H4 (cell line): ENCODE measurements at places on chromosomes 12 and 14. TPM values are rescaled to one million over a fixed set of nuclear protein-coding genes. Genes with fewer than 3 reads are reported as not detected.

TAS2R31 gene
- 1.4 TPM in 1 of 2 replicates, not detected in the other for total RNA-seq

RNASE7 gene
- total RNA-seq = not detected in 2 replicates

ERBB3 gene
- 0.31 and 0.45 TPM in 2 replicates for total RNA-seq

ESR2 gene
- 0.10 TPM in 1 of 2 replicates, not detected in the other for total RNA-seq

KCNC2 gene
- total RNA-seq = not detected in 2 replicates

KRT84 gene
- total RNA-seq = not detected in 2 replicates

DIO2 gene
- 37.3 and 48.7 TPM in 2 replicates for total RNA-seq

KRT2 gene
- total RNA-seq = 0.21 and 0.53 TPM in 2 replicates

LHX5 gene
- total RNA-seq = not detected in 2 replicates

KCNA1 gene
- total RNA-seq = 0.37 TPM in 1 of 2 replicates, not detected in the other

KRT79 gene
- not detected in 2 replicates for total RNA-seq

SIX6 gene
- total RNA-seq = not detected in 2 replicates

RFX4 gene
- total RNA-seq = not detected in 2 replicates

LALBA gene
- total RNA-seq = not detected in 2 replicates

CMKLR1 gene
- 1.5 and 1.6 TPM in 2 replicates for total RNA-seq

CCDC175 gene
- not detected in 2 replicates for total RNA-seq

KCNMB4 gene
- 0.90 and 1.5 TPM in 2 replicates for total RNA-seq

IFNG-AS1 gene
- total RNA-seq = not detected in 2 replicates

GYS2 gene
- not detected in 2 replicates for total RNA-seq

TEX22 gene
- 0.04 TPM in 1 of 2 replicates, not detected in the other for total RNA-seq

TBX5 gene
- total RNA-seq = not detected in 2 replicates

FGF23 gene
- not detected in 2 replicates for total RNA-seq

SHMT2 gene
- 250 and 269 TPM in 2 replicates for total RNA-seq

TMEM52B gene
- 0.10 and 1.5 TPM in 2 replicates for total RNA-seq

CIDEB gene
- total RNA-seq = not detected in 2 replicates

CPNE6 gene
- not detected in 2 replicates for total RNA-seq

JPH4 gene
- total RNA-seq = not detected in 2 replicates

EMP1 gene
- 44.5 and 97.8 TPM in 2 replicates for total RNA-seq

REM2 gene
- total RNA-seq = 0.27 TPM in 1 of 2 replicates, not detected in the other
